Fibroblast of the aortic adventitia (primary cell): ENCODE measurements at places on chromosomes 3 and 15. TPM values are rescaled to one million over a fixed set of nuclear protein-coding genes. Genes with fewer than 3 reads are reported as not detected.

The STARD5 gene
- 6.1 and 8.8 TPM in 2 replicates for total RNA-seq

The CTDSPL2 gene
- total RNA-seq = 17.6 and 108 TPM in 2 replicates

The PLAAT1 gene
- total RNA-seq = 0.90 TPM in 1 of 2 replicates, not detected in the other

The CADPS gene
- total RNA-seq = 0.57 and 3.7 TPM in 2 replicates

The RBPMS2 gene
- 0.09 TPM in 1 of 2 replicates, not detected in the other for total RNA-seq

DNA sequence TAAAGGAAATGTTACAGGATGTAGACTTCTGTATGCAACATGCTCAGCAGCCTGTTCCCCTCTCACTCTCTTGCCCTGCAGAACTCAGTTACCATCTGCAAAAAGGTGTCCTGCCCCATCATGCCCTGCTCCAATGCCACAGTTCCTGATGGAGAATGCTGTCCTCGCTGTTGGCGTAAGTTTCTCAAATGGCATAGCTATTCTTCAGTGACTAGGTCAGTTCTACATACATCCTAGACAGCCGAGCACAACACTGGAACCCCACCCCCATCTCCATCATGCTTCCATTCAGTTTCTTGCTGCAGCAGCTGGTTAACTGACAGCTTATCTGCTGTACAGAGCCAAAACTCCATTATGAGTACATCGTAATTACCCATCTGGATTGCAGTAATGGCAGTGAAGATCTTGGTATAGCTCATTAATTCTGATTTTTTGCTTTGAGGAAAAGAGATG is 4.5 kb downstream of the THBS1 start:
- no peak for DNase-seq

DNA sequence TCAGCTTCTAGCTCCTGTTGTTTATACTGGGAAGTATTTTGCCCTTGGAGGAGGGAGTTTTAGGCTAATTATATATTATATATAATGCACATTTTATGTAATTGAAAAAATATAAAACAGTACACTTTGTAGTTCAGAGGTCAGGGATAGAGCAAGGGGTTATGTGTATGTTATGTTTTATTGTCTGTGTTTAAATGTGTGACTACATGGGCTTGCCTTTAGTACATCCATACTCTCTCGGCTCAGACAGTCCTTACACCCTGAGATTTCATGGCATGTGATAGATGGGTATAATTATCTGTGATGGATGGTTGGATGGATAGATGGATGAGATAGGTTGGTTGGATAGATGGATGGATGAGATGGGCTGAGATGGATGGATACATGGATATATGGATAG is 17.4 kb upstream of the ST3GAL6 start:
- no peak for DNase-seq

DNA sequence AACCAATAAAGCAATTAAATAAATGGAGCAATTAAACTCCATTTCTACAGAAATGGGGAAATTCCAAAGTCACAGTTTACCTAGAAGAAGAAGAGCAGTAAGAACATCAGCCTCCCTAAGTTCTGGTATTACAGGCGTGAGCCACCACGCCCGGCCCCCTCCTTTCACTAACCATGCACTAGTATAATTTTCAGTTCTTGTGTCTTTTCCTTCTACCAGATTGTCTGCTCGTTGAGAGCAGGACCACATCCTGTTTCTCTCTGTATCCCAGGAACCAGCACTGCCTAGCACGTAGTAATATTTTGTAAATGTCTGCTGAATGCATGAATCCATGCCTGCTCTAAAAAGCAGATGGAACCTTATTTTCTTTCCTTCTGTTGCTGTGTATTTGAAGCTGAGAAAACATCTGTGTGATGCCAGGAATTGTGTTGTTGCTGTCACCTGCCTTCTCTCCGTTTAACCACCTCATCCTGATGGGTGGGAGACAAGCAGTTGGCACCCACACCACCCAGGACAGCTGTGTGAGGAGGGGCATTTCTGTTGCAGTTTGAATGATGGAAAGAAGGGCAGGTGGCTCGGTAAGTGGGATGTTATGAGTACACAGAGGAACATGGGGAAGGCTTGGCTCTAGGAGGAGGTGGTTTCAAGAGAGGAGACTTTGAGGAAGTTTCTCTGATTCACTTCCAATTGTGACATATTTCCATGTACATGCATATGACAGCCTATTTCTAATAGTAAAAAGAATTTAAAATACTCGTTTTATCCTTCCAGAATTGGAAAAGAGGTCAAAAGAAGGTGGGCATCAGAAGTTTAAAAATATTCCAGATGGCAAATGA is 30.1 kb downstream of the PXYLP1 start:
- no peak for DNase-seq

DNA sequence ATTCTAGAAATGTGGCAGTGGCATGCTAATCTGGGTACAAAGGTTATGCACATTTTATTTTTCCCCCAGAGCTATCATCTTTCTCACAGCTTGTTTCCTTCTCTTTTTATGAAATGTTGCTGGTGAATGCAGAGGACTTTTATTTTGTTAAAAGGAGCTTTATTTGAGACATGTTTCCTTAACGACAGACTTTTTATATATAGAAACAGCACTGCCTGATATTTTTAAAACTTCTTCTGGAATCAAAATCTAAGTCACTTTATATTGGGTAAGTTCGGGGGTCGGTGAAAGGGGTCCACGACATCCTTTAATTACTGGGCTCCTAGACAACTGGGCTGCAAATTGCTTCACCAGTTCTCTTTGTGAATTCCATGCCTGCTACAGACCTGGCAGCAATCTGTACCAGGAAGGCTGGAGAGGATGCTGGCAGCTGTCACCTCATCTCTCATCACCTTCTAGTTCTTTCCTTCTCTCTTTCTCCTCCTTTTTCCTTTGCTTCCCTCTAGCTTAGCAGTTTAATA is 464.7 kb downstream of the PDCD6IP start:
- no peak for DNase-seq

GRCh38 chr3:53518495-53518981 is 24.1 kb downstream of the CACNA1D start:
- DNase-seq = peak; percentile 43

- no peak for DNase-seq
Observed at GRCh38 chr15:67916565-67916964, 76.7 kb upstream of the RNU6-1 start.

DNA sequence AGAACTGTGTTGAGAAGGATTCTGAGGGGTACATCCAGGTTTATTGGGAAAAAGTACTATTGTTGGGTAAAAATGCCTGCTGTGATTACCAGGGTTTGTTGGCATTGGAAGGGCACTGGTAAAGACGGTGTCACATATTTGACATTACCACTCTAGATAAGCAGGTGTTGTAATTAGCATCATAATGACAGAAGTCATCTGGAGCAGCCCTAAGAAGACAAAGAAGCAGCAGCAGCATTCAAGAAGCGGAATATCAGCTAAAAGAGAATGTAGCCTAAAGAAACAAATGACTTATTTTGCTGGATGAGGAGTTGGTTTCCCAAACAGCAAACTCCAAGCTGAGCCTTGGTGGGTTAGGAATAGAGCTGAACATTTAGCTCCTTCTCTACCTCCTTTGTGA is 30.5 kb upstream of the ZFAND6 start:
- DNase-seq = no peak

DNA sequence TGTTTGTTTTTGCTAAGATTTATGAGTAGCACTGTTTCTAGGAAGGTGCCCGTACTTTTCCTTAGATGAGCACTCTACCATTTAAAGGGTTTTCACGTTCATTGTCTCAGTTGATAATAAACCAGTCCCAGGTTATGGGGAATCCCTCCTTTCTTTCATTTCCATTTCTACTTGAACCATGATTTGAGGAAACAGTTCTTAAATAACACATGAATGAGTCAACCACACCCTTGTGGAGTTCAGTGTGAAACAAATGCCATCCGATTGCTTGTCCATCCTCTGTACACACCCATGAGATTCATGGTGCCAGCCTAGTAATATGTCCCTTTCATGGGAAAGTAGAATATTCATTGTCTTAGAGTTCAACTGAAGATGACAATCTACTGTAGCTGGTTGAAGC is 23.1 kb downstream of the CMTM8 start:
- no peak for DNase-seq

DNA sequence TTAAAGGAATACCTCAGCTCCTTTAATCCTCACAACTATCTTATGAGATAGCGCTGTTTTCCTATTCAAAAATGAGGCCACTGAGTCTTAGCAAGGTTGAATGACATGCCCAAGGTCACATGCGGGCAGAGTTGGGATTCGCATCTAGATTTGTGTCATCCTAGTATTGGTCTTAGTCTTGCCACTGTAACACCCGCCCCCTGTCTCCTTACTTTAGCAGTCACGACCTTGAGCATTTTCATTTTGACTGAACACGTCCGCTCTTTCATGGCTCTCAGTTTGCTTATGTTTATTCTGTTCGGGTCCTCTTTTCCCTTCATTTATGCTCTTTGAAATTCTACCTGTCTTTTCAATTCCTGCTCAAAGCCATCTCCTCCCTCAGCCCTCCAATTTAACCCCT is 112.5 kb upstream of the CADPS start:
- DNase-seq = no peak

DNA sequence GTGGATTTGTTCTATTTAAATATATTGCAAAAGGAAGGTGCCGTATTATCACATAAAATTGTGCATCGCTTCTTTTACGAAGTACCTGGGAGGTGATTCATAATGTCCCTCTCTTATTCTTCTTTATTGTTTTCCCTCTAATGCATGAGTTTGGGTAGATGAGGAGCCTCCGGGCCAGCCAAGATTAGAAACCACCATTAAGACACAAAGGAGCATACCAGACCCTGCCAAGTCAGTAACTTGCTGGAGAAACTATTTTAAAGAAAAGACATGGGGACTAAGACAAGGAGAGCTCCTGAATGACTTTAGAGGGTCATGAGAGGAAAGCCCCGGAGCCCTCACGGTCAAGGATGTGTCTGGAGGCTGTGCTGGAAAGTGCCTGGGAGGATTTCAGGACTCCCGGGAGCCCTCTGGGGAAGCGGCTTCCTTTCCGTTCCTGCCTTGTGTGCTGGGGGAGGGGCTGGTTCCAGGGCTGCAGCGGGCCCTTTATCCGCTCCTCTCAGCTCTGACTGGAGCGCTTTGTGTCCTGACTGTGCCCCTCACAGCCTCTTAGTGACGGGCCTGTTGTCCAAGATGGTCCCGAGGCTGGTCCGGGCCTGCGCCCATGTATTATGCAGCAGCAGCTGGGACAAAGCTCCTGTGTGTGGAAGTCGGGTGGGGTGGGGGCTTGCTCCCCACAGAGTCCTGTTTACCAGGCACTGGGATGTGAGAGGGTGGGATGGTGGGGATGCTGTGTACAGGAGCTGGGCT is 35.7 kb downstream of the CORO2B start:
- DNase-seq = no peak

GRCh38 chr15:50906954-50907600 is 1.4 kb upstream of the AP4E1 start:
- DNase-seq = peak; percentile 4

DNA sequence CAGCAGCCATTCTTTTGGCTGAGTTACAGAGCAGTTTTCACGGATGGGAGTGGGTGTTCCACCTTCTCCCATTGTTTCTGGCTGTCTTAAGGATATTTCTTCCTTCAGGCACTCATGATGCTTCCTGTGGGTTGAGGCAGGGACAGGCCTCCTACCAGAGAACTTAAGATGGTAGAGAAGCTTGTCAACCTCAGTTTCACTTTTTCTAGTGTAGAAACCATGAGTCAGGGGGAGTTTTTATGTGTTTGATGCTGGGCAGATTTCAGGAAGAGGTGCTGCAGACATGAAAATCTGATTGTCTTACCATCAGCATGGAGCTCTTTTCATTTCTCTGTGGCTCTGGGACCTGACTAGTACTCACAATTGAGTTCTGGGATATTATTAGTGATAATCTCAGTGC is 48.7 kb upstream of the VEPH1 start:
- no peak for DNase-seq

DNA sequence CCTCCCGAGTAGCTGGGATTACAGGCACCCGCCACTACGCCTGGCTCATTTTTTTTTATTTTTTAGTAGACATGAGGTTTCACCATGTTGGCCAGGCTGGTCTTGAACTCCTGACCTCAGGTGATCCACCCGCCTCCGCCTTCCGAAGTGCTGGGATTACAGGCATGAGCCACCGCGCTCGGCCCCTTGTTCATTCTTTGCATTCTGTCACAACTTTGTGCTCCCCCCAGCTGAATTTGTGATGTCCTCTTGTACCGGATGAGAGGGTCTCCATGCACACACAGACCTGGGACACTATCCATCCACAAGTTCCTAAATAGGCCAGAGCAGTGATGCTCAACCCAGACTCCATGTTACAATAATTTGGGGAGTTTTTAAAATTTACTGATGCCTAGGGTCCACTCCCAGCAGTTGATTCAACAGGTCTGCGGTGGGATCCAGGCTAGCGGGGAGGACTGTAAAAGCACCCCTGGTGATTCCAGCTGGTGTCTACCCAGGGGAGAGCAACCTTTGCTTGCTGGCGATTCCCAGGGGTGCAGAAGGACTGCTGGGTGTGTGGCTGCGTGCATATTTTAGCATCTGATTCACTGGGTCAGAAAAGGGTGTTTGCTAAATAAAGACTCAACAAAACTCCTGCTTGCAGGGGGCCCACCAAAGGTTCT is 1.0 kb downstream of the RASSF1 start:
- peak; percentile 65 for DNase-seq
